Left renal pelvis (tissue), 4 donors: ENCODE measurements at places on chromosomes 4 and X. TPM values are rescaled to one million over a fixed set of nuclear protein-coding genes. Genes with fewer than 3 reads are reported as not detected.

DNA sequence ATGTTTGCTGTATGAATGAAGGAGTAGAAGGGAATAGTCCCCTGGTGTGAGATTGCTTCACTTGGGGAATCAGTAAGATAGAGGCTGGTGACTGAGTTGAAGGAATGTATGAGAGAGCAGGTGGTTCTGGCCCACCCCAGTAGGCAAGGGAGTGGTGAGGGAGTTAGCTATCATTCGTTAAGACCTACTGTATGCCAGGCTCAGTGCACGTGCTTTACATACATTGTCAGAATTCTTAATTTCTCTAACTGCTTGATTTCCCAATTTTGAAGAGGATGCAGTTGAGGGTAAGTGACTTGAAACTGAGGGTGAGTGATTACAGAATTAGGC is 700 bp downstream of the VMA21 start:
- DNase-seq, result no peak

GRCh38 chrX:100368167-100368566 is 41.9 kb downstream of the PCDH19 start:
- no peak for DNase-seq

- DNase-seq, result no peak
These were observed 70.3 kb downstream of the IRS4 start for GRCh38 chrX:108666101-108666500.

GRCh38 chrX:33989936-33990335 is 142.2 kb downstream of the FAM47A start:
- no peak for DNase-seq

GRCh38 chr4:84336964-84337705 is 162.0 kb downstream of the NKX6-1 start:
- no peak for DNase-seq

DNA sequence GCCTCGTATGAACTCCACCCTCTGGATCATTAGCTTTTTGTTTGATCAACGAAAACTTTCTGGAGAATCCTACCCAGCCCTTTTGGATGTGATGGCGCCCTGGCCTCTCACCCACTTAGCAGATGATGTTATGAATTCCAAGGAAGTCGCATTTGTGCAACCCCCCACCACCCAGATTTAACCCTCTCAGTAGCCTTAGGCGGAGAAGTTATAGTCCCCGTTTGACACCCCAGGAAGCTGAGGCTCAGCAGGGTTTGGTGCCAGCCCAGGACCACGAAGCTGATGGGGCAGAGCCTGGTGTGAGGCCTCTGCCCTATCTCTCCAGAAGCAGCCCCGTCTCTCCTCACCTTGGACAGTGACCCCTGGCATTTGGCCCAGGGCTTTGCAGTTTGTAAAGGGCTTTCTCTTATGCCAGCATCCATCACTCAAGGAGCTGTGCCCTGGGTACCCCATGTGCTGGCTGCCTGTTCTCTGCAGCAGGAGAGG is 1.0 kb downstream of the WFS1 start:
- DNase-seq, result no peak

DNA sequence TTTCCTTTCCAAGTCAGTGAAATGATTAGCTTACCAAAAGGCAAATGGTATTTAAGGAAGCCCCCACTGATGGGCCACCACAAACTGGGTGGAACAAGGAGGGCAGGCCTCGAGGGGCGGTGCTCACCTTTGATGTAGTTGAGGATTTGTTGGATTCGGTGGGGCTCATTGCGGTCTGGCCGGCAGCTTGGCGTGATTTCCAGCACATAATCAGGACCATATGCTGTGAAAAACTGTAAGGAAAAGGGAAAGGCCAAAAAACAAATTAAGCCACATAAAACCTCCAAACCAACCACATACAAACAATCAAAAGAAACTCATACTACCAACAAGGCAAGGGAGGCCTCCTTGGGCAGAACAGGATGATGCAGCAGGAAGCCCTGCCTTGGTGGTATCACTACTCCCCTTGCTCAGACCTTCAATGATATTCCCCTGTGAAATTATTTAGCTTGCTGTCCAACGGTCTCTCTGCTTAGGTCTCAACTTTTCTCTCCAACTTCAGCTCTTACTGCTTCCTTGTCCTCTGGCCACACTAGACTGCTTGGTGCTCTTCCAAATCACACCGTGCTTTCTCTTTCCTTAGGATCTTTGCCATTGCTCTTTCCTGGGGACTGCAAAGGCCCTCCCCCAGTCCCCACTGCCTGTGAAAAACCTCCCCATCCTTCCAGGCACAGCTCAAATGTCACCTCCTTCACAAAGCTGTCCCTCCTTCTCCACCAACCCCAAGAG is 46.1 kb upstream of the CITED1 start:
- no peak for DNase-seq

- peak; percentile 29 for DNase-seq
These were observed at the start of gene KLHL13 for GRCh38 chrX:118116713-118117550. Gene KLHL13, minus strand, starts transcription at chrX:118116810. Its CDS starts 88,337 bp downstream, at chrX:118028473.

- DNase-seq, result no peak
These were observed 64.6 kb downstream of the KDM6A start for GRCh38 chrX:44937606-44938005.

GRCh38 chr4:187565416-187565815 is 430.2 kb upstream of the ZFP42 start:
- DNase-seq, result no peak

- DNase-seq, result no peak
These were observed 3.8 kb downstream of the MBTPS2 start for GRCh38 chrX:21843179-21843578.

DNA sequence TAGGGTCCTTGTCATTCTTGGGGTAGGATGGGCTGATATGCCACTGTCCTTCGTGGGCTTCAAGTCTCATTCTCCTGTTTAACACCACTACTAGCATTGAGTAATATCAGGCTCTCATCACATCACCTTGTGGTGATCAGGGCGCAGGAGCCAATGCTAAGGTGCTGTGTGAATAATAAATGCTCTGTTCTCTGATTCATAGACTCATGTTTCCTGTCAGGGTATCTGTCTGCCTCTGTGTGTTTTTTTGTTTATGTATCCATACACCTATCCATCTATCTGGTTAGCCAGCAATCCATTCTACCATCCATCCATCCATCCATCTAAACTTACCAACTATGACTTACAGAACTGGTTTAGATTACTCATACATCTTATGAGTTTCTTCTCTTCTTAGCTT is 525.1 kb upstream of the ATOH1 start:
- no peak for DNase-seq

DNA sequence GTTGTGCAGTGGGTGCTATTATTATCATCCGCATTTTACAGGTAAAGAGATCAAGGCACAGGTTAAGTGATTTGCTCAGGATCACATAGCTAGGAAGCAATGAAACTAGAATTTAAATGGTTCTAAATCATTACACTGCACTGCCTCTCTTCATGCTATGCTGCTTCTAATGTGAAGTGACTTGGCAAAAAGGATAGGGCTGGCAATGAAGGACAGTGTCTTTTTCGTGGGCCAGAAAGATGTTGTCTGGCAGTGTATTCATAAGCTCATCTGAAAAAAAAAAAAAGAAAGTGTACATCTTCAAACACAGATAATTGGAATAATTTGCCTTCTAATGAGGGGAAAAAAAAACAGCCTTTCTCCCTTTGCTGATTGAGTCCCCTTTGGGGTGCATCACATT is 132.2 kb upstream of the FUNDC1 start:
- DNase-seq, result no peak

Gene ADH1B
- 24.8 TPM for polyA plus RNA-seq

Gene ATP2B3
- polyA plus RNA-seq, result 0.29 TPM

Gene WDR17
- 1.5 TPM for polyA plus RNA-seq

Gene CSAG2
- not detected for polyA plus RNA-seq

Gene XKRX
- polyA plus RNA-seq, result 0.43 TPM

Gene ANOS1
- 11.6 TPM for polyA plus RNA-seq

Gene PDE5A
- polyA plus RNA-seq, result 57.7 TPM
